ENCODE measurements at places on chromosomes 2 and 18.

- DNase-seq, result no peak
Observed at GRCh38 chr2:73255007-73255644, 21.0 kb downstream of the CCT7 start.

- no peak for DNase-seq
Observed at GRCh38 chr2:17057109-17058017, 391.7 kb upstream of the CYRIA start.

DNA sequence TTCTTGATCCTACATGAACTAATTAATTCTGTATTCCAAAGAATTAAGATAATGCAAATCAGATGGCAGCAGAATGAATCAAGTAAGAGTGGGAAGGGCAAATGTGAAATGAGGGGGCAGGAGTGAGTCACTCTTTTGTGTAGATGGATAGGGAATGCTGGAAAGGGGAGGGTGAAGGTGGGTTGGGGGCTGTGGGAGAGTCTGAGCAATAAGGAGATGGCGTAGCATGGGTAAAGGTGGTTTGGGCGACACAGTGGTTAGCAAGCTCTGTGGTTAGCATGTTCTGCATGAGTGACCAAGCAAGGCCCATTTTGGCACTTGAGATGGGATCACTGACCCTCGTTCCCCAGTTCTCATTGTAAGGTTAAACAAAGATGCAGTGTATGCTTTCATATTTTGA, 20.4 kb downstream of the GPD2 start:
- DNase-seq, result no peak

GRCh38 chr2:7018282-7018701, 101.1 kb downstream of the RNF144A start:
- no peak for DNase-seq

DNA sequence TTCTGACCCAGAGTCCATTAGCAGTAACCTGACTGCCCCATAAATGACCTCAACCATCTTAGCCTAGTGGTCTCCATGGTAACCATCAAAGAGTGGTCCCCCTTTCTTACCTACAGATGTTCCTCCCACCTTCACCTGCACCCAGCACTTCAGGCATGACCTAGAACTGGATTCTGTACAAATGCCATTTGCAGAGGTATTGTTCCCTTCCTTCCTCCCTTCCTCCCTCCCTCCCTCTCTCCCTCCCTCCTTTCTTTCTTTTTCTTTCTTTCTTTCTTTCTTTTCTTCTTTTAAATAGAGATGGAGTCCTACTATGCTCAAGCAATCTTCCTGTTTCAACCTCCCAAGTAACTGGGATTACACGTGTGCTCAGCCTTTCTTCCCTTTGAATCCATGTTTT, 114.6 kb upstream of the SLC1A4 start:
- DNase-seq, result no peak

DNA sequence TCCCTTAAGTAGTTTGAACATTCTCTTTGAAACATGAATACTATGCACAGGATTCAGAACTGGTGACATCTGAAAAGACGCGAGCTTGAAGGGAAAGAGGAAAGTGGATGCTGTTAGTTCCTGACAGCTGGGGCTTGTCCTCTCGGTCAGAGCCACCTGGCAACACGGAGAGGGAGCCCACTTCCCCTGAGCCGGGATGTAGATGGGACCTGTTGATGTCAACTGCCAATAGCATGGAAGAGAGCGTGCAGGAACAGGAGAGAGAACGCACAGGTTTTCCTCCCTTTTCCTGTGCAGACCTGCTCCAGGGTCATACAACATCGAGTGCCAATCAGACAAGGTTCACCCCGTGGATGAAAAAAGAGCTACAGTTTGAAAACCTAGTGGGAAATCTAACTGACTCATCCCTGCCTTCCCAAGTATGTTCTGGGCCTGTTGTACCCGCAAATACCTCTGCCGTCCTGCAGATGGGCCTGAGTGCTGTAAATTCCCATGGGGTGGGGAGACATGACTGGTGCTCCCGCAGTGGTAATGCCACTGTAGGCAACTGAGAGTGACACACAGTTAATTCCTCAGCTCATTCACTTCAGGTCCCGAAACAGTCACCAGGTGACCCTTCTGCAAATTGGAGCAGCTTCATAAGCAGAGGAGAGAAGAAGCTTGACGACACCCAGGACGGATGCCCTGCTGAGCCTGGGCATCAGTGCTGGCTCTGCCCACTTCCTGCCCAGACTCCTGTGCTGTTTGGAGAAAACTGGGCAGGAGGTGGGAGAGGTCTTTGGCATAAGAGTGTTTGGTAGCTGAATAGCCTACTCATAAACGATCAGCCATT, 13.9 kb upstream of the MBP start:
- DNase-seq, result no peak

DNA sequence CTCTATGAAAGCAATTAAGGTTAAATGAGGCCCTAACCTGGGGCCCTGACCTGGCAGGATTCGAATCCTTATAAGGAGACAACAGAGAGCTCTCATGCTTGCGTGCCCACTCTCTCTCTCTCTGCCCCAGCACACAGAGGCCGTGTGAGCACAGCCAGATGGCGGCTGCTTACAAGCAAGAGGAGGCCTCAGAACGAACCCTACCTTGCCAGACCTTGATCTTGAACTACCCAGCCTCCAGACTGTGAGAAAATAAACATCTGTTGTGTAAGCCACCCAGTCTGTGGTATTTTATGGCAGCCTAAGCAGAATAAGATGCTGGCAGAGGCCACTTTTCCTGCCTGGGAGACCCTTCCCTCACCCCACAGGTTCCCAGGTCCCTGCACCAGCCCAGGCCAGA, 5.2 kb upstream of the UBE2F start:
- DNase-seq, result no peak

GRCh38 chr18:73240899-73241298, 373.1 kb upstream of the NETO1 start:
- DNase-seq, result no peak

DNA sequence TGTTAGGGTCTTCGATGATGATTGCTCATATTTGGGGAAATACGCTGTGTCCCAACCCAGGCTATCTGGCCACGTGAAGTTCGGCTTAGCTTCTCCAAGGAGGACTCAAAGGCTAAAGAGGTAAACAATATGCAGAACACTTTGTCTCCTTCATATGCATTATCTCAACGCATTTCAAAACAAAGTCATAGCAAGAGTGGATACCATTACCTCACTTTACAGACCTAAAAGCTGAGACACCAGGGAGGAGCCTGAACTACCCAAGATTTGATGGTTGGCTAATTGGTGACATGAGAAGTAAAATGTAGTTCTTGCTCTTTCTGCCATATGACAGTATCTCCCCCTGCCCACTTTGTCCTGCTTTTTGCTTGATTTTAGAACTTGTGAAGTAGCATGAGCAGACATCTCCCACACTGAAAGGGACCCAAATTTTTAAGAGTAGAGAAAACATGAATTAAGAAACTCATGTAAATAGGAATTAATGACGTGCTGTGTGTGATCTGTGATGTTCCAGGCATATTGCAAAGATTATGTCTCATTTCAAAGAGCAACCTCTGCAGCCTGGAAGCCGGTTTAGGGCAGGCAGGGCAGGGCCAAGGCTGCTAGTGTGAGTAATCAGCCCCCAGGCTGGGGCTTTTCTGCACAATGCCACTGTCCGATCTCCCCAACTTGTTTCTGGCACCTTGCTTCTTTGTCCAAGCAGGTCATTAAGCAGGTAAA, 144.5 kb downstream of the BCL11A start:
- DNase-seq, result no peak

DNA sequence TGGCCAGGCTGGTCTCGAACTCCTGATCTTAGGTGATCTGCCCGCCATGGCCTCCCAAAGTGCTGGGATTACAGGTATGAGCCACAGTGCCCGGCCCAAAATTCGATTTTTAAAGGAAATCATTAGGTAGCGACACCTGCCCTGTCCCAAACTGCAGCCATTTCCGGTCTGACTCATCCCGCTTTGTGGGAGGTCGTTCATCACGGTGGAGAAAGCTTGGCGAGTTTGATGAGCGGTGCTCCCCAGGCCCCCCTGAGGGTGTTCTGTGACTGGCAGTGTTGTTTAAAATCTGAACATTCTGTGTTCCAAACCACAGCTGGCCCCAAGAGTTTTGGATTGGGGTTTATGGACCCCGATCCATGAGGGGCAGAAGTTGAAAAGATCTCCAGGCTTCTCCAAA, 53.0 kb upstream of the GLI2 start:
- DNase-seq, result no peak

GRCh38 chr2:240069829-240070228, 16.5 kb upstream of the OR6B3 start:
- no peak for DNase-seq

DNA sequence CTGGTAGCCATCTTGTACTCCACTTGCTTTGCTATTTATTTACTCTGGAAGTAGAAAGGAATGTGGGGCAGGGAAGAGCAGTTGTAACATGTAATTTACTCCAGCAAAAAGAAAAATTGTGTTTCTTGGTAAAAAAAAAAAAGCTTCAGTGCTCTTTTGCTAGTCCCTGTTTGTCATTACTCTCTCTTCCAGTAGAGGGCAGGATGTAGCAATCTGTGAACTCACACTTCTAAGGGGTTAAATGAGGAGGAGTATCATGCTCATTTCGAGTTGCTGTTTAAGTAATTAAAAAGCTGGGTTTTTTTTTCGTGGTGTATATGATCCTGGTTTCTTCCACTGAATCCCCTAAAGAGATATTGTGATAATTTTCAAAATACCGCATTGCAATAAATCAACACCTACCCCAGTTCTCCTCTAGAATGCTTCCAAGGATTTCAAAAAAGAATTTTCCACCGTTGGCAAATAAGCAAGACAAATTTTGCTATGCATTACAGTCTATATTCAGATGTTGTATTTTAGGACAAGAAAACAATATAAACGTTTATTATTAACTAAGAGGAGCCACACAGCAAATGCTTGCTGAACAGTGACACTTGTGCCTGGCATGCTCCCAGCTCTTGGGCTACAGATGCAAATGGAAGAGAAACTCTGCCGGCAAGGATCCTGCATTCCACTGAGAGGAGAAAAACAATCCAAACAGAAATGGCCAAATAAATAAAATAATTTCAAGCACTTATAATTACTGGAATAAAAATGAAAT, 261.6 kb downstream of the ASXL3 start:
- DNase-seq, result peak; percentile 67

- no peak for DNase-seq
Observed at GRCh38 chr2:209451209-209451834, 27.5 kb downstream of the MAP2 start.

DNA sequence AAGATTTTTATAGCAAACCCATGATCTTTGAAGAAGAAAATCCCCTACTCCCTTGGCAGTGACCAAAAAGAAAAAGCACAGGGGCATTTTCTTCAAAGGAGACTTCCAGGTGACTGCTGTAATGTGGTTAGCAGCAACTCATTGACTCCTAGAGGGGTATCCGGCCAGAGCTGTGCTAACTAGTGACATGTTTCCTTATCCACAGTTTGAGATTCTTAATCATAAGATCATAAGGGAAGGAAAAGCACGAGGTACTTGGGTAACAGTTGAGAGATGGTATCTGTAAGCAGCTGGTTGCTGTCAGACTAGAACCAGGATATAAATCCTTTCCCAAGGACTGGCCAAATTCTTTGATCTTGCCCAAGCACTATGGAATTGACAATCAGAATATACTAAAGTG, 124.7 kb downstream of the MREG start:
- DNase-seq, result no peak
